ENCODE measurements at places on chromosomes 4 and X.

GRCh38 chrX:41449615-41450014 is 2.5 kb downstream of the NYX start:
- peak; percentile 5 for DNase-seq

DNA sequence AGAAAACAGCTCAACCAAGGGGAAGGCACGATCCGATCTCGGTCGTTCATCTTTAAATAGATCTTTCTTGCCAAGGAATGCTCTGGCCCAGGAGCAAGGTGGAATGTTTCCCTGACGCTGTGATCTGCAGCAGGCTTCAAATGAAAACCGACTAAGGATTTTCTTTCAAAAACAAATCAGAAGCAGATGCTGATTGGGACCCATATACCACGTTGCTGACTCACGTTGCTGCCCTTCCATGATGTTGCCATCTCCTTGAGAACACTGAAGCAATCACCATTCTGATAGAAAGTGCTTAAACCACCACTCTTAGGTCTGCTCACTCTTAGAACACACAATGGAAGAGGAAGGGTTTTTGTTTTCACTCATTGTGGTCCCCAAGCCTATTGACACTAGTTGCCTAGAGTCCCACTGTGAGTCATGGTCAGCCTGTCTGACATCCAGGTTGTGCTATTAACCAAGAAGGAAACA is 26.1 kb downstream of the LAMTOR3 start:
- no peak for DNase-seq

- no peak for DNase-seq
Observed at GRCh38 chr4:8238515-8239053, 31.0 kb upstream of the HTRA3 start.

DNA sequence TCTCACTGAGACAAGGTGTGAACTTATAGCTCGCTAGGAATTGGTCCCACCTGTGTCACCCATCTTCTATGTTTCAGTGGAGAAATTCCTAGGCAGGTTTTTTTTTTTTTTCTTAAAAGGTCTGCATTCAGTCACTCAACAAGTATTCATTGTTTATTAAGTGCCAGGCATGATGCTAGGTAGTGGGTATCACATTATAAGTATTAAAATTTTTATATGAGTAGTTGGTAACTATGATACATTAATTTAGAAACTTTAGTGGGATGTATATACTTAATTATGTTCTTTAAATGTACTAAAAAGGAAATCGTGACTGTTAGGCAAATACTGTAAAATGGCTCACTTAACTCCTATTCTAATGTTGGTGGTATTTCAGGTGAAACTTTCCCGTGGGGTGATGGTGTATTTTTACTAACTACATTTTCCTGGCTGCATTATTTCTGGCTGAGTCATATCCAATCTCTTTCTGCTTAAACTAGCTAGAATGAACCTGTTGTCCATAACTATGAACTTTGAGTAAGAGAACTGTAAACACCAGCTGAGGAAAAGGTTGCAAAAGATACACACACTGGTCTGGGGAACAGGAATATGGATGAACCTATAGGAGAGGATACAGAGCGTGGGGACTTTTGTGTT is 49.3 kb upstream of the MED14 start:
- no peak for DNase-seq

- DNase-seq: no peak
Observed at GRCh38 chr4:99665983-99666382, 8.4 kb upstream of the C4orf54 start.

- DNase-seq: no peak
Observed at GRCh38 chrX:39019056-39019455, 217.8 kb downstream of the MID1IP1 start.

GRCh38 chrX:14871767-14872166 is 1.1 kb downstream of the FANCB start:
- no peak for DNase-seq

Measured in T-helper 2 cell (primary cell).